Astrocyte (in vitro differentiated cells and primary cell): ENCODE measurements at places on chromosomes 7 and 10. TPM values are rescaled to one million over a fixed set of nuclear protein-coding genes. Genes with fewer than 3 reads are reported as not detected.

Gene PRR15
- total RNA-seq: 7.2 and 11.1 TPM in 2 replicates

Gene PPP1R17
- total RNA-seq: not detected in 2 replicates

Gene HUS1
- total RNA-seq: 31.0 and 34.4 TPM in 2 replicates

Gene GDF10
- 2.2 and 6.1 TPM in 2 replicates for total RNA-seq

Gene GIMAP1
- total RNA-seq: not detected in 2 replicates

Gene OR13A1
- total RNA-seq: not detected in 2 replicates

Gene IFIT1
- 335 and 375 TPM in 2 replicates for total RNA-seq

Gene PHKG1
- not detected in 2 replicates for total RNA-seq

Gene PNLIPRP3
- total RNA-seq: not detected in 2 replicates

Gene IMPDH1
- total RNA-seq: 43.9 and 44.7 TPM in 2 replicates

Gene ANKRD2
- 0.22 and 0.36 TPM in 2 replicates for total RNA-seq

Gene PNLIP
- total RNA-seq: not detected in 2 replicates

Gene PRRT4
- 0.62 and 0.93 TPM in 2 replicates for total RNA-seq

Gene SEMA3A
- 22.0 and 31.3 TPM in 2 replicates for total RNA-seq

Gene ABCC2
- 0.31 and 0.59 TPM in 2 replicates for total RNA-seq
